CD14-positive monocyte (primary cell): ENCODE measurements at places on chromosomes 3 and 15. TPM values are rescaled to one million over a fixed set of nuclear protein-coding genes. Genes with fewer than 3 reads are reported as not detected.
A peak's percentile ranks its signal among the peaks of the same experiment; 100 is the strongest.

GRCh38 chr3:33380653-33381052, 59.6 kb downstream of the UBP1 start:
- no peak overlapping the region for H3K27ac ChIP-seq
- no peaks in the 10 kb centered on the region for H3K27me3 ChIP-seq
- no peak overlapping the region for H3K4me3 ChIP-seq
- peaks cover under 1% of the 10 kb centered on the region for H3K4me1 ChIP-seq

GRCh38 chr3:149583921-149584635, 73.7 kb downstream of the WWTR1 start:
- no peak for DNase-seq
- no peaks in the 10 kb centered on the region for H3K36me3 ChIP-seq
- no peak overlapping the region for H3K27ac ChIP-seq
- peaks cover 62% of the 10 kb centered on the region for H3K27me3 ChIP-seq

GRCh38 chr3:57960174-57960505, 48.1 kb upstream of the FLNB start:
- no peaks in the 10 kb centered on the region for H3K27me3 ChIP-seq
- H3K27ac ChIP-seq, result no peak overlapping the region
- H3K4me3 ChIP-seq, result peak overlapping the region; percentile 31
- DNase-seq, result no peak
- no peaks in the 10 kb centered on the region for H3K36me3 ChIP-seq

The PHLDB2 gene
- not detected for polyA plus RNA-seq
